ENCODE measurements at places on chromosomes 6 and 20.

GRCh38 chr6:153645326-153645725, 393.7 kb upstream of the OPRM1 start:
- DNase-seq, result no peak

GRCh38 chr6:87572883-87573282, 16.9 kb downstream of the RARS2 start:
- no peak for DNase-seq

- DNase-seq, result no peak
Measured at GRCh38 chr6:86871681-86872080, 65.6 kb upstream of the HTR1E start.

- no peak for DNase-seq
Measured at GRCh38 chr6:41150671-41151070, 3.5 kb downstream of the TREML1 start.

DNA sequence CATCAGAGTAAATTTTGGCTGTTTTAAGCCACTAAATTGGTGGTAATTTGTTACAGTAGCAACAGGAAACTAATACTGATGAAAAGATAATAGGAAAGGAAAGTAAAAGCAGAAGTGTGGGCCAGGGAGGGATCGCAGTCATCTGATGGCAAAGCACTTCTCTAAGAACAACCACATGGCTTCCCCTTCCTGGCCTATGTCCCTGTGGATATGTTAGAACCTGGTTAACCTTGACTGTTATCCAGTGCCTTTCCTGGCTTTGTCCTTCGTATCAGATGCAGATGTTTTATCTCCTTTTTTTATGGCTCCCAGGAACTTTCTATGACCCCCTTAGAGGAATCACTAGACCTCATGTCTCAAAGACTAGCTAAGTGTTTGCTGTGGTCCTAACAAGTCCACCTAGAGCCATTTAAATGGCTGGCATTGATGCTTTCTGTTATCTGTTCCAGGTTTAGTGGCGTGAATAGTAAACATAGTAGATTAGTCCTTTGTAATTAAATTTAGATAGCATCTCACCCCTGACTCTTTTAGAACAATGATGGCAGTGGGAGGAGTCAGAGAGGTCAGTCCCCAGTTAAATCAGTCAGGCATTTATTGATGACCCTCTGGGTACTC, 79.2 kb upstream of the PHACTR2 start:
- no peak for DNase-seq
